Fibroblast of villous mesenchyme (primary cell): ENCODE measurements at places on chromosomes 2 and 18.
A peak's percentile ranks its signal among the peaks of the same experiment; 100 is the strongest.

GRCh38 chr2:230864605-230865306 lies at the start of gene ITM2C:
ITM2C (plus strand) TSS chr2:230864942; CDS start chr2:230865026, 84 bp downstream.
- DNase-seq, result peak; percentile 69

- no peak for DNase-seq
Observed at GRCh38 chr2:201685156-201685555, 13.3 kb downstream of the MPP4 start.

DNA sequence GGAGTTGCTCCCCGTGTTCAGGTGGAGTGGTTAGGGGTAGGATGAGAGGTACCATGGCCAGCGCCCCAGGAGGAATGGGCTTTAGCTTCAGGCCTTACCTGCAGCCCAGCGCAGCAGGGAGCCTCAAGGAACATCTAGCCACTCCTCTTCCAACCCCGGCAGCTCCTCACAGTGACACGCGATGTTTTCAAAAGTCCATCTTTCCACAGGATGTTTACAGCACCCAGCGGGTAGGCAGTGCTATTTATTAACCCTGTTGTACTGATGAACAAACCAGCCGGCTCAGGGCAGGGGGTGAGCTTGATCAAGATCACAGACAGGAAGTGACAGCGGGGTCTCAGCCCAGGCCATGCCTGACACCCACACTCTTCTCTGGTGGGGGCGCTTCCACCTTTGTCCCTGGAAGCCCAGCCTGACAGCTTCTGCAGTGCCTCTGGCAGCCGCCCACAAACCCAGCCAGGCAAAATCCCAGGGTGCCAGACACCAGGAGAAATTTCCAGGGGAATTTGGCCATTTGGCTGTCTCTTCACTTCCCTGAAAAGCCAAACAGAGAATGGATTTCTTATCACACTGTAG lies 18.4 kb upstream of the PRLH start:
- DNase-seq, result peak; percentile 28

- no peak for DNase-seq
Observed at GRCh38 chr2:23734416-23734815, 192.5 kb downstream of the ATAD2B start.

DNA sequence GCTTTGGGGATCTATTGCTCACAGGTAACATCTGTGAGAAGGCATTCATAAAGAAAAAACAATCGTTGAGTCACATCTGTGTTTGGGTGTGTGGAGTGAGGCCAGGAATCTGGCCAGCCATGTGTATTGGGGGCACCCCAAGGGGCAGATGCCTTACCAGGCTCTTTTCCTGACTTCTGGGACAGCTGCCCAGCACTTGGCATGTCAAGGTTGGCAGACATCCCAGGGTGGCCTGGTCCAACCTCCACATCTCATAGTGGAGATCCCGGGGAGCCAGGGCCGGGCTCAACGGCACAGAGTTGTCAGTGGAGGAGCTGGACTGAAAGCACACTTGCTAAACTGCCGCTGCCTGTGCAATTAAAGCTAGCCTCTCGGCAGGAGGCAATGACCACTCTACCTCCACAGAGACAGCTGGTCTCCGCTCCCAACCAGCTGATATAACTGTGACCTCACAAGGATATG lies 75.3 kb upstream of the MGAT4A start:
- peak; percentile 3 for DNase-seq

GRCh38 chr2:6526093-6526824 lies 339.4 kb downstream of the CMPK2 start:
- no peak for DNase-seq

DNA sequence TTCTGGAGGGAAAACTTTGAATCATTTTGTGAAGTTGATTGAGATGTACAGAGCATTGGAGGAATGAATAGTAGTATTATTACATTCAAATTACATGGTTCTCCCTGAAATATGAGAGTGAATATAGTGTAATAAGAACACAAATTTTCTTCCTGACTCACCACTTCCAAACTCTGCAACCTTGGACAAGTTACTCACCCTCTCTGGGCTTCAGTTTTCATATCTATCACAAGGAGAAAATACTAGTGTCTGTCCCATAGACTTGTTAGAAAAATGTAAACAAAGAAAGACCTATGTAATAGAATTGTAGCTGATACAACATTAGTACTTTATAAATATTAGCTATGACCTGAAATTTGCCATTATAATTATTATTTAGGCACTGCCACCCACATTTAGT lies 150.8 kb downstream of the LRRTM1 start:
- DNase-seq, result no peak

- peak; percentile 74 for DNase-seq
Observed at GRCh38 chr2:12717191-12718014, 667 bp downstream of the TRIB2 start.

- peak; percentile 37 for DNase-seq
Observed at GRCh38 chr2:233098618-233099017, 38.5 kb downstream of the INPP5D start.

DNA sequence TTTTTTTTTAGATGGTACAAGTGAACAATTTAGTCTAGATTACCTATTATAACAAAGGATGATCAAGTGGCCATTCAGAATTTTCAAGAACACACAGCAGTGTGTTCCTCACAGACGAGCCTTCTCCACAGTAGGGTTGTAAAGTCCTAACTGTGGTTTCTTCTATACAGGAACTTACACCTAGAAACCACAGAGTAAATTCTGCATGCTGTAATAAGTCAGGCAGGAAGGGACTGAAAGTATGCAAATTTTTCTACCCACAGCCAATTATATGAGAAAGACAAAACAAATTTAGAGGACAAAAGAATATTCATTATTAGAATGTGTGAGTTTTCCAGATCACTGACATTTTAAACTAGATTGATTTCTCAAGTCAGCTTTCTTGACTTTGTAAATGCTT lies 99.5 kb downstream of the RBMS1 start:
- DNase-seq, result no peak

- DNase-seq, result no peak
Observed at GRCh38 chr2:238899386-238899785, 51.5 kb downstream of the TWIST2 start.

DNA sequence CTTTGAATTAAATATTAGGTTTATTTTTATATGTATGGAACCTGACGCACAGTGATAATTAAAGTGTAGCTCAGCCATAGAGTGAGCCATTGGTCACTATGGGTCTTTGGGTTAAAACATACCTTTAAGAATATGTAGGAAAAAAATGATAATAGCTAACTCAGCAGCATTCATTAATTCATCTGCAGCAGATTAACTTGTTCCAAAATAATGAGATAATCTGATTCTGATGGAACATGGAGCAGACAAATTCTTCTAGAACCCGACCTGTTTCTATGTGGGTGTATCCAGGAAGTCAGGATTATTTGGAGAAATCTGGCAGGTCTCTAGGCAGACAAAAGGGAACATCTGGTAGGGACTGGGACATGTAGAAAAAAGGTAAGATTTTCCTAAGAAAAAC lies at the start of gene XIRP2:
Gene XIRP2 (plus strand): TSS at position 301 of the 400 bp plus-strand sequence. CDS start 15,003 bp downstream, outside the sequence.
- DNase-seq, result no peak

- DNase-seq, result peak; percentile 92
Observed at GRCh38 chr2:120771111-120771780, 35.6 kb downstream of the GLI2 start.

DNA sequence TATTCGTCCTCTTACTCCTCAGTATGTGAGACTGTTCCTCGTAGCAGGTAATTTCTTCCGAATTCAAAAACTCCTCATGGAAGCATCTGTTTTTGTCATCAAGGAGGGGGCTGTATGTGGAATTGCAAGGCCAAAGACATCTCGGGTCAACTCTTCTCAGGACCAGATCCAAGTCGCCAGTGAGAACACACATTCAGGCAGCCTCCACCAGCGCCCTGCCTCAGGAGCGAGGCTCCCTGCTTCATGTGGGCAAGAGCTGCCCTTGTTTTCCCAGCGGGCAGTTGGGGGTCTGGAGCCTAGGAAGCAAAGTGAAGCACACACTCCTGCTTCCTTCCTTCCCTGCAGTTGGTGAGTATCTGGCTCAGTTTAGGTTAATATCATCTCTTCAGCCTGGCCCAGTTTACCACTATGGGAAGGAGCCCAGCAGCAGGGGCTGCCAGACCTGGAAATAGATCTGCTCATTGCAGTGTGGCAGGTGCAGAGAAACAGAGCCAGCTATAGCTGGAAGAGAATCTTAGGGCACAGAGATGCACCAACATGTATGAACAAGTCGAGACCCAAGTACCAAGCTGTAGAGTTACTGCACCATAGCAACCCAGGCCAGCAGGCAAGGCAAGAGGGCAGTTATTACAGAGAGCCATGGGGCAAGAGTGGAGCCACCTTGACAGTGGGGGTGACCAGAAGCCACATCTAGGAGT lies 25.3 kb downstream of the TMEM127 start:
- no peak for DNase-seq

DNA sequence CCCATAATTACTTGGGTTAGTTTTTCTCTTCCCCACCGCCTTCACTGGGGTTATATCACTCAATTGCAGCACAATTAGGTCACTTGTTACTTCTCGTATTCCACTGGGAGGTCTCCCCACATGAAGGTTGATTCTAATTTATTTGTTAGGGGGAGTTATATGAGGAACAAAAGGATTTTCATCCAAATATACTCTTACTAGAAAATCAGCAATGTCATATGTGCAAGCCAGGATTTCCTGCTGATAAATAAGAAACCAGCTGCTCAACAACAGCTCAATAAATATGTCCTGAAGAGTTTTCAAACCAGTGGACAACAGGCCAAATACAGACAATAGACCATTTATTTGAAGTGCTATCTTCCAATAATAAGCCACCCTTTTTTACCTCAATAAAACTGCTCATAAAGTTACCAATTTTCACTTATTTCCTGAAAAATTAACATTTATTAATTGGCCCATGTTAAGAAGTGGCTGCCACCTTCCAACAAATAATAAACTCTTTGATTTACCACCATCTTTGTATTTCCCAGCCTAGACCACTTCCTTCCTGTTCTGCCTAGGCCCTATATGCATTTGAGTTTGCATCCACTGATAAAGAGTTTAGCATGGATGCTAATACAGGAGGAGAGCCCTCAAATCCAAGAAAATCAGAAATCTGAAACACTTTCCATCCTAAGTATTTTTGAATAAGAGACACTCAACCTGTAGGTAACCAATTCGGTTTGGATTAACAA lies 184.4 kb upstream of the SLC39A10 start:
- DNase-seq, result no peak

DNA sequence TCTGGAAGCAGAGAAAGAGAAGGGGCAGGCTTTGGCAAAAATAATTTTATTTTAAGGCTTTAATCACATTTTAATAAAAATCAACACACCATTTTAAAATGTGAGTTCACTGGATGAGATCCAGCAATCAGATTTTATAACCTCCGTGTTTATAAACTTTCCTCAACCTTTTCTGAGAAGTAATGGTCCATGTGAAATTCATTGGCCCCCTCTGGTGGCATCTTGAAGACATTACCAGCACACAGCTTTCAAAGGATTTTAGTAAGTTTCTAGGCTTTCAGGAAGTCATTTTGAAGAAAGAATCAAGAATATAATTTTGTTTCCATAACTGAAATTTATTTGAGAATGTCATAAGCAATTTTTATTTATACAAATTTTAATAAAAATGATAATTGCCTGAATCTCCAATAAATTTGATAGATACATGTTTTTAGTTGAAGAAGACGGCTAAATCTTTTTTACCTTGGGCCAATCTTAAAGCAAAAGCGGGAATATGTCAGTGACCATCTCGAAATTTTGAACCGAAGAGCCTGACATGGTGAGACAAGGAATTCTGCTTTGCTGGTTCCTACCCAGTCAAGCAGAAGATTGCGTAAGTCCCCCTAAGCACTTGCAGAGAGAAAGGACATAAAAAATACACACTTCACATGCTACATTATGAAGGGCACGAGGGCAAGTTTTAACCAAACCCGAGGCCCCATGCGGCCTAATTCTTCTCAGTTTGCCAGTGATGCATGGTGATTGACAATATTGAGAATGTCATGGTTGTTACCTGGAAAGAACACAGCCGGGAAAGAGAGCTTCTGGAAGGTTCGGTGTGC lies 128.4 kb upstream of the CBLN2 start:
- peak; percentile 9 for DNase-seq

- peak; percentile 4 for DNase-seq
Observed at GRCh38 chr18:26440644-26441043, 107.7 kb downstream of the KCTD1 start.

- DNase-seq, result no peak
Observed at GRCh38 chr2:190763901-190764514, 115.1 kb downstream of the NAB1 start.

DNA sequence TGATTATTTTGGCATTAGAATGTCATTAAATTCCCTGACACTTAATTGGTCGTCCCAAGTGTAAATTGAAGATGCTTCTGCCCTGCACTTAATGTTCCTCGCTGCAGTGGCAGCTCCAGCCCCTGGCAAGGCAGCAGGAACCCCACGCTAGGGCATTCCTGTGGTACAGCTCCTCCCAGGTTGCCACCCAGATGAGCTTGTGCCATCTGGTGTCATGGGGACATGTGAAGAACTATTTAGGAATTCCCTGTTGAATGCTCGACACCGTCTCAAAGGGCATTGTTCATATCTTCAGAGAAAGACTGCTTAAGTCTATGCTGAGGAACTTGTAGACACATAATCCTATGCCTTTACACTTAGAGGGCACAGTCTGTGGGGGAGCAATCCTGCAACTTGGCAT lies 38.9 kb downstream of the BCL2L11 start:
- no peak for DNase-seq

- no peak for DNase-seq
Observed at GRCh38 chr18:45518311-45519155, 96.7 kb upstream of the SLC14A2 start.

DNA sequence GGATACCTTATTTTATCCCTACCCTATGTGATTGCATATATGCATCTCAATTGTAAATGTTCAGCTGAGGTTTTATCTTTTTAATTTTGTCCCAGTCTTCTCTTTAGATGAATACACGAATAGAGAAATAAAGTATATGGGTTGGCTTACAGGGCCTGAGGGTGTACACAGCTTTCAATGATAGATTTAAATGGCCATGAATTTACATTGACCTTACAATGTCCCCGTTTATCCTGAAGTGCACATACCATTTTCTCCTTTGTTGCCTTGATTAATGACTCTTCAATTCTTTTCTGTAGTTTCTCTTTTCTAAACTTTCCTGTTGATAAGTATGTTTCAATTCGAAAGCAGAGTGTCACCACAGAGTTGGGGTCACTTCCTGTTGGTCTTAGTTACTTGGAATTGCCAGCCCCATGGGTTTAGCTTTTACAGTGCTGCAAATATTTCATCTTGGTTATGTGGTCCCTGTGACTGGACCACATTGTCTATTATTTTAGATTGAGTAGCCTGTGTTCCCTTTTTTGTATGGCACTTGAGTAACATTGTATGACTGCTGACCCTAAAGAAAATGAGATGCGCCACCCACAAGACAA lies 1616.3 kb upstream of the ACVR2A start:
- DNase-seq, result no peak

DNA sequence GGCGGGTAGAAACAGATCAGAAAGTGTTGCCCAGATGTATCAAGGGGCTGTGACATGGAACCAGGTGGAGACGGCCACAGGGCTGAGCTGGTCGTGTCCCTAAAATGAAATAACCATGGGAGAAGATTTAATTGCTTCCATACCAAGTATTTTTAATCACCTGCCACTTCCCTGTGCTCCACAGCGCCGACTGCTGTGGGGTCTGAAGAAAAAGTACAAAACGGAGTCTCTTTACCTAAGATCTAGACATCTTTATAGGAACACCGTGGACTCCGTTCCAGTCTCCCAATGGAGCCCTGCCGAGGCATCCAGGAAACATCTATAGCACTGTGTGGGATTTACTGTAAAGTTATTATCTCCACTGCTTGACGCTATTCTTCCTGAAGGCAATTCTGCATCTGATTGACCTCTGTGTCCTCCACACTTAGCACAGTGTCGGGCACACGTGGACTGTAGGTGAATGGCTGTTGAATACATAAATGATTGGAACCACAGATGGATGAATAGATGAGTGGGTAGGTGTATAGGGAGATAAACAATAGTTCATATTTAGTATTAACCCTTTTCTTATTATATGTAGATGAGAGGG lies 21.6 kb upstream of the GYPC start:
- DNase-seq, result peak; percentile 36

- no peak for DNase-seq
Observed at GRCh38 chr2:28134857-28135256, 244.3 kb downstream of the BABAM2 start.
